ENCODE measurements at places on chromosomes 4 and X.

- DNase-seq = peak; percentile 24
Measured at GRCh38 chr4:4673070-4673469, 131.2 kb upstream of the STX18 start.

GRCh38 chr4:82282875-82283274 lies 90.9 kb downstream of the HNRNPD start:
- DNase-seq = no peak

- DNase-seq = no peak
Measured at GRCh38 chr4:163988865-163989264, 494.4 kb downstream of the TMA16 start.

GRCh38 chrX:66163447-66163846 lies 600 bp upstream of the HEPH start:
- no peak for DNase-seq

DNA sequence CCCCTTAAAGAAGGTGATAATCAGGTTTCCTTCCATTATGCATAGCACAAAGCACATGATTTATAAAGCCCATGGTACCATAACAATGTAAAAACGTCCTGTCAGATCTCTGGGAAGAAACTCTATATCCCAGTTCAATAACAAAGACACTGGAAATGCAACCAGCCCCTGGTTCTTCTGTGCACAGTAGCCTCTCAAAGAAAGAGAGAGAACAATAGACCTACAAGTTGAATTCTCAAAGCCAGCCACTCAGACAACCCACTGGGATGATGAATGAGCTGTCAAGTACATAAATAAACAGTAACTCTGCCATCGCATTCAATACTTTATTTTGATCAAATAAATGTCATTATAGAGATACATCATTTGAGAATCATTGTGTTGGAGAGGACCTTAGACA lies 400.1 kb upstream of the CPEB2 start:
- no peak for DNase-seq

GRCh38 chr4:3438847-3439180 lies 3.0 kb upstream of the HGFAC start:
- no peak for DNase-seq

DNA sequence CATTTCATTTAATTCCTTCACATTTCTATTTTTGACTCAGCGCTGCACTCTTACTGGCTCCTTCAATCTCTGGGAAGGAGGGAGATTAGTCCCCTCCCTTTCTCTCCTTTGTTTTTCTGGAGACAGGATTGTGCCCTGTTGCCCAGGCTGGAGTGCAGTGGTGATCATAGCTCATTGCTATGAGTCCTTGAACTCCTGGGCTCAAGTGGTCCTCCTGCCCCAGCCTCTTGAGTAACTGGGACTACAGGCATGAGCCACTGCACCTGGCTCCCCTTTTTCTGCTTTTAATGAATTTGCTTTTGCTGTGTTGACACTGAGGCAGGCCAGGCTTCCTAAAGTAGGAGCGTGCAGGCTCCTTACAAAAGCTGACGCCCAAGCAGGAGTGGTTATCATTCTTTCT lies 10.5 kb downstream of the TBC1D14 start:
- DNase-seq = no peak

DNA sequence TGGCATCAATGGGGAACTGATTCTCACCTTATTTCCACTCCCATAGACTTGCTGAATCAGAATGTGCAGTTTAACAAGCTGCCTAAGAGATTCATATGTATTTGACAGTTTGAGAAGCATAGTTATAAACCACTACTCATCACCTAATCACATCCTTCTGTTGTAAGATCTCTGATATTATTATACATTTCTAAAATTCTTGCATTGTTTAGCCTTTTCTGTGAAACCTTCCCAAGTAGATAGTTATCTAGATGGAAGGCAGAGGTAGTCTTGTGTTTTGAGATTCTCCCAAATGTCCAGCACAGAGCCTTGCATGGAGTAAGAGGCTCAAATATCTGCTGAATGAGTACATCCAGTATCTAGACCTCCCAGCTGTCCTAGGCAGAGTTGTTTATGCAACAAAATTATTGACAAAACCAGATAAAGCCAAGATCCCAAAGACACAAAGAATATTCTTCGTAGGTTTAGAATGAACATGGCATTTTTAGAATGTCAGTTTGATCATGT lies 227.3 kb downstream of the KDR start:
- DNase-seq = no peak

- DNase-seq = no peak
Measured at GRCh38 chr4:123836851-123837595, 440.4 kb downstream of the SPRY1 start.

DNA sequence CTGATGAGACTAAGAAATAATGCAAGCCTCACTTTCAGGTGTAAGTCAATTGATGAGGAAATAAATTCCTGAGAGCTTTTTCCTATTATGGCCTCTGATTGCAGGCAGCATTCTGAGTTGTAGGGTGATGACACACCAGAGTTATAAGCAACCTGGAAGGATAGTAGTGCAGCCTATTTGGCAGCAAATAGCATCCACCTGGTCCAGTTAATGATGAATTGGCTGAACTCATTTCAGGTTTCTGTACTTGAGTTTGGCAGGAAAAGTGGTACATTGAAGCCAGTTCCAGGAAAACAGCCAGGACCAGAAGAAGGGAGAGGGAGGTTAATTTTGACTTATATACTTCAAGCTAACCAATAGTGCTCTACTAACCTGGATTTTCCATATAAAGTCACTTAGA lies 316.8 kb downstream of the NAF1 start:
- DNase-seq = no peak

- DNase-seq = no peak
Measured at GRCh38 chr4:105637408-105638176, 70.9 kb downstream of the INTS12 start.

DNA sequence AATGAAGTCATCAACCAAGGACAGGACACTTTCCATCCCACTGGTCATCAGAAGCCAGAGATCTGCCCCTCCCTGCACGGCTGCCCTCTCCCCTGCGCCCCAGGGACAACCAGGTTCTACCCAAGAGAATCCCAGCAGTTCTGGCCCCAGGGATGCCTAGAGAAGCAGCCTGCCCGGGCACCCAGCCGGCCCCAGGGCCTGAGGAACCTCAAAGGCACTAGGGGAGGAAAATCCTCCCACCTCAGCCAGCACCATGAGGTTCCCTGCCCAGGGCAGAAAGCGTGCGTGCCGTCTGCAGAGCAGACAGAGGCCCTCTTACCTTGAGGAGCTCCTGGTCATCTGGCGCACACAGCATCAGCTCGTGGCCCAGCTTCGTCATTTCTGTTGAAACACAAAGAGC lies 8.1 kb downstream of the HAUS7 start:
- DNase-seq = no peak

DNA sequence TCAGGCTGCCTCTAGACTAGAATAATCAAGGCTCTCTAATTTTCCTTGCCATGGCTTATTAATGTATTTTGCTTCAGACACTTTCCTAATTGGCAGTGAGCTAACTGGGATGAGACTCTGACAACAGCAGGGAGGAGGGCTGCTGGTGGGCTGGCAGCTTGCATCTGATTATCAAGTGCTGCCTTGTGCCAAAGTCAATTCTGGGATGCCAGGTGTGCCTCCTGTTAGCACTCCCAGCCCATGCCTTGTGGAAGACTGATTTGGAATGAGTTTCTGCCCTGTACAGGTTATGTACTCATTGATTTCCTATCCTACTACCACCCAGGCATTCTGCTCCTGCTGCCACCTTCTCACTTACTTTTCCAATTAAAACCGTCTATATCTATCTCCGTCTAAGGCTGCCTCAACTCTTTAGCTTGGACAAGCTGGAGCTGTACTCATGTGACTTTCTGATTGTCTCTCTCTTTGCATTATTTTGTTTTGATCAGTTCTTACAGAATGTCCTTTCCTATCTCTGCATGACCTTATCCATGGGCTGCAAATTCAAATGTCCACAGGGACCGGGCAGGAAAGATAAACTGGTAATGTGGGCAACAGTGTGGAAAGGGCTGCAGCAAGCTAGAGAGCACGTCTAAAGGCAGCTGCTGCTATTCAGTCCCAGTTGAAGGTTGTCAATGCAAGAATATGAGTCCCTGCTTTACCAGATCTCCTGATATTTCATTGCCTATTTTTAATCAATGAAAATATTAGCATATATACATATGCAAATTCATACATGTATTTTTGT lies 112.6 kb downstream of the GABRA2 start:
- no peak for DNase-seq

- DNase-seq = no peak
Measured at GRCh38 chr4:169090484-169091215, 80.6 kb upstream of the CBR4 start.

- no peak for DNase-seq
Measured at GRCh38 chr4:84968925-84969324, 2.4 kb upstream of the WDFY3 start.

GRCh38 chr4:132513491-132513890 lies 635.6 kb upstream of the PCDH10 start:
- DNase-seq = no peak

GRCh38 chrX:126376465-126376864 lies 176.1 kb downstream of the DCAF12L1 start:
- no peak for DNase-seq

- DNase-seq = no peak
Measured at GRCh38 chr4:78665216-78665770, 110.9 kb upstream of the BMP2K start.

DNA sequence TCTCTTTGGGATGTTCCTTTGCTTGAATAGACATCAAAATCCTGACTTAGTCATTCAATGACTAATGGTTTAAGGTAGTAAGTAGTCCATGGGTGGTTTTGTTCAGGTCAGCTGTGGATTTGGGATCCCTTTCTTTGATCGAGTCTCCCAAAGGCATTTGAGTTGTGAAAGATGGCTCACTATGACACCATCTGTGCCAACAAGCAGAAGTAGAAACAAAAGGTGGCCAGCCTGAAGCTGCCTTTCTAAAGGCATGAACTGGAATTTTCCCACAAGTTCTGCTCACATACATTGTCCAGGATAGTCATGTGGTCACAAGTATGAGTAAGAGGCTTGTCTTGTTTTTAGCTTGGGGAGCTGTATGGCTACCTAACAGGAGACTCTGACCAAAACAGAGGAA lies 129.9 kb downstream of the CCNG2 start:
- no peak for DNase-seq

DNA sequence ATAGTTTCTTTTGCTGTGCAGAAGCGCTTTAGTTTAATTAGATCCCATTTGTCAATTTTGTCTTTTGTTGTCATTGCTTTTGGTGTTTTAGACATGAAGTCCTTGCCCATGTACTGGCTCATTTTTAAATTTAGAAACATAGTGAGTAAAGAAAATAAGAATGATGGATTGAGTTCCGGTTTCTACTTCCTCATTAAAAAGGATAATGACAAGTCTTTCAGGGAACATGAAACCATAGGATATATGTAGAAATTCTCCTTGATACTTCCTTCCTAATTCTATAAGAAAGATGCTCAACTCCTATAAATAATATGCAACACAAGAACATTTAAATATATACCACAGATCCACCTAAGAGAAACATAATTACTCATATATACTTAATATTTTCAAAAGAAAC lies 240.9 kb downstream of the BANK1 start:
- DNase-seq = no peak

- no peak for DNase-seq
Measured at GRCh38 chrX:17077361-17077760, 130.9 kb downstream of the REPS2 start.

DNA sequence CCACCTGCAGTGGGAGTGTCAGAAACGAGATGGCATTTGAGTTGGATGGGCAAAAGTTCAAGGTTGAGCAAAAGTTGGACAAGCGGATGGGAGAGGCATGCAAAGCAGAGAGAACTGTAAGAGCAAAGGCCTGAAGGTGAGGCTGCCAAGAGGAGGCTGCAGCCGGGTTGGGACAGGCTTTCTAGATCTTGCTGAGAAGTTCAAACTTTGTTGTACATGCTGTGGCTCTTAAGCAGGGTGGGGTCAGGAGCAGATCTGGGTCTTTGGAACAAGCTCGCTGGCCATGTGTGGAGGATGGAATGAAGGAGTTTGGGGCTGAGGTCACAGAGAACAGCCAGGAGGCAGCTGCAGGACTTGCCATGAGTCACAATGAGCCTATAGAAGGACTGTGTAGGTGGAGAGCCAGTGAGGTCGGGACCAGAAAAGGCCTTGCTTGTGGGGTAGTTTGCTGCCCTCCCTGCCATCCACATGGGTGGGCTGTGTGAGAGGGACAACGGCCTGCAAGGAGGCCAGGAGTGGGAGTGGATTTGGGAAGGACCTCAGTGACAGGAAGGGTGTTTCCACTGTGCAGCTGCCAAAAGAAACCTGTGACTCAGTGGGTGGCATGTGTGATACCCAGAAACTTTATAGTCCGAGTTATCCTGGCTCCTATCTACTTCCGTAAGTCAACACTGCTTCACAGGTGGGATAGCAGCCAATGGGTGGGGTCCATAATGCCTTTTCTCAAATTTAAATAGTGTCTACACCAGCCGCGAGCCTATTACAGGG lies 210.4 kb downstream of the MID1IP1 start:
- no peak for DNase-seq

- no peak for DNase-seq
Measured at GRCh38 chr4:75169427-75169826, 236.5 kb downstream of the PARM1 start.
